ENCODE measurements at places on chromosomes 16 and 17.

DNA sequence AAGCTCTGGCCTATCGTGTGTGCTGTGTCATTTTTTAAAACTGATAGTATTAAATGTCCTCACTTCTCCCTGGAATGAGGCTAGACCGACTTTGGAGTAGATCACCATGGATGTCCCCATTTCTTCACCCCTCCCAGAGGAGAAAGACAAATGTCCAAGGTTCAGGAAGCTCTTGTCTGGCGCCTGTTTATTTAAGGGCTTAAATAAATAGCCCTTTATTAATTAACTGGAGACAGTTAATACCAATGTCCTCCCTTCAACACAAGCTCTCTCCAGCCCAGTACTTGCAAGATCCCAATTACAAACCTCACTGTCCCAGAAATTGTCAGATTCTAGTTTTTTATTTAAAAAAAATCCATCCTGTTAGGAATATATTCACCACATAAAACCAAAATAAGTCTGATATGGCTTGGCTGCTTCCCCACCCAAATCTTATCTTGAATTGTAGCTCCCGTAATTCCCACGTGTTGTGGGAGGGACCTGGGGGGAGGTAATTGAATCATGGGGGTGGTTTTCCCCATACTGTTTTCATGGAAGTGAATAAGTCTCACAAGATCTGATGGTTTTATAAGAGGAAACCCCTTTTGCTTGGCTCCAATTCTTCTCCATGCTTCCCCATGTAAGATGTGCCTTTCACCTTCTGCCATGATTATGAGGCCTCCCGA lies 344.4 kb downstream of the SHISA9 start:
- DNase-seq, result no peak

DNA sequence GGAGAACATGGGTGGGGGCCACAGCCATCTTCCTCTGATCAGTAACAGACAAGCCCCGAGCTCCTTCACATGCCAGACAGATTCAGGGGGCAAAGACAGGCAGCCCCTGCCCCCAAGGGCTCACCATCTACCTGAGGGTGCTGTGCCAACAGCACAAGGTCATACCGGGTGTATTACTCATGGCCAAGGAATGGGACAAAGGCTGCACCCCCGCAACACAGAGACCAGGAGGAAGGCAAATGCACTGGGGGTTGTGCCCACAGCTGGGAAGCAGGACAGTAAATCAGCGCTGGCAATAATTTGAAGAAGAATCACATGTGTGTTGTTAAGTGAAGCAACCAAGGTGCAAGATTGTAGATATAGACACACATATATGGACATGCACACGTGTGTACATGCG lies 137.1 kb downstream of the C16orf95 start:
- no peak for DNase-seq

DNA sequence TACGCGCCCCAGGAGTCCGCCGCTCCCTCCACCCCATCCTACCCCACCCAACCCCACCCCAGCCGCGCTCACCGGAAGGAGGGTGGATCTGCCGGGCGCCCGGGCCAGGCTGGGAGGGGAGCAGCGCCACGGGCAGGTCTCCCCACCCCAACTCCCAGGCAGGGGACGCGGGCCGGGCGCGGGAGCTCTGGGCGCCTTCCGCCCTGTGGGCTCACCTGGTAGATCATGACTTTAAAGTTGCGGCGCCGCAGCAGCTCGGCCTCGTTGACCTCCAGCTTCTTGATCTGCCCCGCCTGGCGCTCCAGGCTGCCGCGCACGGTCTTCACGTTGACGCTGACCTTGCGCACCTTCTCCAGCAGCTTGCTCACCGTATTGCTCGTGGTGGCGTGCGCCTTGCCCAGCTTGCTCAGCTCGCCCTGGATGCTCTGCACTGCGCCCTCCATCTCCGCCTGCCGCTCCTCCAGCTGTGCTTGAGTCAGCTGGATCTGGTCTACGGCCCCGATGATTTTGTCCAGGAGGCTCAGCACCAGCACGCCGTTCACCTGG lies 571 bp downstream of the CAVIN1 start:
- DNase-seq, result no peak

GRCh38 chr17:57872536-57872935 lies 22.7 kb upstream of the MRPS23 start:
- DNase-seq, result no peak

- no peak for DNase-seq
These were observed 264.4 kb upstream of the MON1B start for GRCh38 chr16:76926595-76926994.

- DNase-seq, result no peak
These were observed 8.6 kb upstream of the METTL9 start for GRCh38 chr16:21590796-21591195.

- DNase-seq, result no peak
These were observed 2.3 kb upstream of the IL4R start for GRCh38 chr16:27311448-27311830.

- no peak for DNase-seq
These were observed 160.9 kb downstream of the MAP2K6 start for GRCh38 chr17:69575346-69575761.

DNA sequence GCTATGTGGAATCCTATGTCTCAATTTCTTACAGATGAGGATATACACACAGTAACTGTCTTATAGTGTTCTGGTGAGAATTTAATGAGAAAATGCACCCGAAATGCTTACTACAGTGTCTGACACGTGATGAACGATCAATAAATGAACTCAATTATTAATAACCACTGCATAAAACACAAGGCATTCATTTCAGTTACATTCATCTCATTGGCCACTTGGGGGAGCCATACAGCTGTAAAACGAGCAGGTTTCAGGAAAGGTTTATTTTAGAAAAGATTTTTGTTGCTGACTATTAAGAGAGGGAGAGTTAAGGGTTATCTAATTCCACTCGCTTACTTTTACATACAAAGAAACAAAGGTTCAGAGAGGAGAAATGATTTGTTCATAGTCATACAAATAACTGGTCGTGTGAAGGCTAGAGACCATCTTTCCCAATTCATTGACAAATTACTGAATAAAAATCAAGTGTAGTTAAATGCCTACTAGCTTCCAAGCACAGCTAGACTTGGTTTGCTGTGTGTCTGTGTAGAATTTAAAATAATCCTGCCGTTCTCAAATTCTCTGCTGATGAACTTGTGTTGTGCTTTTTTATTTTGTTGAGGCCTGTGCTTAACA lies 160.1 kb downstream of the MAP2K4 start:
- peak; percentile 0 for DNase-seq

- no peak for DNase-seq
These were observed 125.5 kb upstream of the IRX3 start for GRCh38 chr16:54412037-54412436.

GRCh38 chr16:68093816-68094613 lies 8.8 kb downstream of the NFATC3 start:
- no peak for DNase-seq

- DNase-seq, result no peak
These were observed 635 bp upstream of the AATF start for GRCh38 chr17:36947922-36948716.

DNA sequence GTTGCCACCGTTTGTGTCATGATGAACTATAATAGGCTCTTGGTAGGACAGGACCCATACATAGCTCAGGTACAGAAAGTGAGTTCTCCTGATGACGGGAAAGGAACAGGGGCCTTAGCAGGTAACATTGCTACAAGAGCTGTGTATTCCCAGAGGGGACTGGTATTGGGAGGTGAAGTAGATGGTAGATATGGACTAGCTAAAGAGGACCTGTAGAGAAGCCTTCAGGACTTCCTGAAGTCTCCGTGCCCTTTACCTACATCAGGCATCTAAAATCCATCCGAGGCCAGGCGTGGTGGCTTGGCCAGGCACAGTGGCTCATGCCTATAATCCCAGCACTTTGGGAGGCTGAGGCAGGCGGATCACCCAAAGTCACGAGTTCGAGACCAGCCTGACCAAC lies 12.7 kb upstream of the SMARCD2 start:
- no peak for DNase-seq

DNA sequence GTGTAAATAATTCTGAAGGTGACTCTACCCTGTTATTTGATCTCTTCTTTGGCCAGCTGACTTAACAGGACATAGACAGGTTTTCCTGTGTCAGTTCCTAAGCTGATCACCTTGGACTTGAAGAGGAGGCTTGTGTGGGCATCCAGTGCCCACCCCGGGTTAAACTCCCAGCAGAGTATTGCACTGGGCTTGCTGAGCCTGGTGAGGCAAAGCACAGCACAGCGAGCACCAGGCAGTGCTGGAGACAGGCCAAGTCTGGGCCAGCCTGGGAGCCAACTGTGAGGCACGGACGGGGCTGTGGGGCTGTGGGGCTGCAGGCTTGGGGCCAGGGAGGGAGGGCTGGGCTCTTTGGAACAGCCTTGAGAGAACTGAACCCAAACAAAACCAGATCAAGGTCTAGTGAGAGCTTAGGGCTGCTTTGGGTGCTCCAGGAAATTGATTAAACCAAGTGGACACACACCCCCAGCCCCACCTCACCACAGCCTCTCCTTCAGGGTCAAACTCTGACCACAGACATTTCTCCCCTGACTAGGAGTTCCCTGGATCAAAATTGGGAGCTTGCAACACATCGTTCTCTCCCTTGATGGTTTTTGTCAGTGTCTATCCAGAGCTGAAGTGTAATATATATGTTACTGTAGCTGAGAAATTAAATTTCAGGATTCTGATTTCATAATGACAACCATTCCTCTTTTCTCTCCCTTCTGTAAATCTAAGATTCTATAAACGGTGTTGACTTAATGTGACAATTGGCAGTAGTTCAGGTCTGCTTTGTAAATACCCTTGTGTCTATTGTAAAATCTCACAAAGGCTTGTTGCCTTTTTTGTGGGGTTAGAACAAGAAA lies 5.1 kb downstream of the STH start:
- no peak for DNase-seq

DNA sequence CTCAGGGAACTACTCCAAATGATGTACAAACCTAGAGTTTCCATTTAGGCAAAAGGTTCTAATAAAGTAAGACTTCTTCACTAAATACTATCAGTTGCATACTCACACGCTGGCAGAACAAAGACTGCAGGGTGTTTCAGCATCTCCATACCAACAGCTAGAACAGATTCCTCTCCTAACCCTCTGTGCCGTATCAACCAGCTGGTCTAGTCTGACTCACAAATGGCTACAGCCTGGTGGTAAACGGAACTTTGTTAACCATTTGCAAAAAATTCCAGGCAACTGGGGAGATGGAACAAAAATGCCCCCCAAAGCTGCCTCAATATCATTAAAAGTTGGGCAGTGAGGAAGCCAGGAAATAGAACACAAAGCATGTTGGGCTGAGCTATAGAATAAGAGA lies 217.1 kb downstream of the GRIN2A start:
- no peak for DNase-seq

DNA sequence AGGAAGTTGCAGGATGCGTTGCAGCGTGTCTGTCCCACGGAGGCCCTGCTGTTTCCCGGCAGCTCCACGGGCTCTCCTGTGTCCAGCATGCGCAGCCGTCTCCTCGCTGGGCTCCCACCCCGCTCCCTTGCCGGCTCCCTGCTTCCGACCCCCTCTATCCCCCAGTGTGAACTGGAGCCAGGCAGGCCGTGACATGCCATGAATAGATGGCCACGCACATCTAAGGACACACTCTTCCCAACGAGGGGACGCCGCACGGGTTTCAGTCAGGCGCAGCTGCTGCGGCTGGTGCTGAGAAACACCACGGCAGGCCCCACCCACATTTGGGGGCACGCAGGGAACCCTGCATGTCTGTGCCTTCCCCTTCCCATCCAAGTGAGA lies 9.2 kb upstream of the HEXD start:
- DNase-seq, result no peak

DNA sequence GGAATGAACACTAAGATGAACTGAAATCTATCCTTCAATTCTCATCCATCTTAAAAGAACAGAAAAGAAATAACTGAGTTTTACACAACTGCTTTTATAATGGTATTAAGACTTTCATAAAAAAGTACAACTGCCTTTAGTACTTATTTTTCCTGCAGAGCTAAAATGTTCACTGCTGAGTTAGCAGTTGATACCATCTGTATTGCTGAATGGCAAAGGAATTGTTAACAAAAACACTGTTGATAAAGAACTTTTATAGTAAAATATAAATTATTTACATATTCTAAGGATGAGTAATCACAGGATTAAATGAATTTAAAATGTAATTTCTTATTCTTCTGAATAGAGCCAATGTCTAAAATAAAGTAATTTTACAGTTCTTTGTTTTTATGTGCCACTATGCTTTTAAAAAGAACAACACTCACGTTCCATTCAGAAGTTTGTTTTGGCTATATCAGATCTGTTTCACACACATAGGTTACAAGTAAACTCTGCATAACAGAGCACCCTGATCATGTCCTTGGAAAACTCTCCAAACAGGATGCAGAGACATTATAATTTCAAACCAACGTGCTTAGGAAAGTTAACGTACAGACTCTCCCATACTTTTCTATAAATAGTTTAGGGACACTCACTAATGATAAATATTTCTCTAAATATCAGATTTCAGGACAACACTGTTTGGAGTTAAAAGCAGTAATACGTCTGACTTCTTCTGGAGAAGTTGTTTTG lies 151.1 kb downstream of the ITFG1 start:
- DNase-seq, result no peak

Data from anterior cingulate cortex (tissue), 58 donors.